Ovary (tissue), 10 donors: ENCODE measurements at places on chromosomes 4 and X.
A peak's percentile ranks its signal among the peaks of the same experiment; 100 is the strongest.

DNA sequence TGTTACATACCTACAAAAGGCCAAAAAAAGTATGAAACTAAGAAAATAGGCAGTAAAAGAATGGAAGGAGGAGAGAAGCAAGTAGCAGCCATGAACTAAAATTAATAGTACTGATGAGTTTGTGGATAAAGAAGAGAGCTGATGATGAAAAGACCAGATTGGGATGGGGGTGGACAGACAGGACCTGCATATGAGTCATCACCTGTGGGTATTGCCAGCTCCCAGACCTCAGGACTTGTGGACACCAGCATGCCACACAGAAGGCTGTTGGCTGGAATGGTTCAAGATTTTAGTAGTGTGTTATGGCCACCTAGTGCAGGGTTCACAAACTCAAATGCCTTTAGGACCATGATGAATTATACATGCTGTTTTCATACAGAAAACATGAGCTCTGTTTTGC is 58.9 kb downstream of the ARX start:
- no peak for DNase-seq

GRCh38 chr4:7402526-7402925 is 32.2 kb downstream of the PSAPL1 start:
- DNase-seq: no peak

- no peak for DNase-seq
These were observed 6.4 kb downstream of the SCML2 start for GRCh38 chrX:18348047-18348446.

GRCh38 chr4:153787061-153787560 is 1.8 kb downstream of the SFRP2 start:
- DNase-seq: no peak

GRCh38 chr4:14877246-14878225 is 124.7 kb upstream of the CPEB2 start:
- no peak for DNase-seq

- DNase-seq: no peak
These were observed 30.1 kb upstream of the PRDX4 start for GRCh38 chrX:23637187-23637586.

GRCh38 chr4:48804584-48805301 is 24.7 kb upstream of the FRYL start:
- DNase-seq: no peak

DNA sequence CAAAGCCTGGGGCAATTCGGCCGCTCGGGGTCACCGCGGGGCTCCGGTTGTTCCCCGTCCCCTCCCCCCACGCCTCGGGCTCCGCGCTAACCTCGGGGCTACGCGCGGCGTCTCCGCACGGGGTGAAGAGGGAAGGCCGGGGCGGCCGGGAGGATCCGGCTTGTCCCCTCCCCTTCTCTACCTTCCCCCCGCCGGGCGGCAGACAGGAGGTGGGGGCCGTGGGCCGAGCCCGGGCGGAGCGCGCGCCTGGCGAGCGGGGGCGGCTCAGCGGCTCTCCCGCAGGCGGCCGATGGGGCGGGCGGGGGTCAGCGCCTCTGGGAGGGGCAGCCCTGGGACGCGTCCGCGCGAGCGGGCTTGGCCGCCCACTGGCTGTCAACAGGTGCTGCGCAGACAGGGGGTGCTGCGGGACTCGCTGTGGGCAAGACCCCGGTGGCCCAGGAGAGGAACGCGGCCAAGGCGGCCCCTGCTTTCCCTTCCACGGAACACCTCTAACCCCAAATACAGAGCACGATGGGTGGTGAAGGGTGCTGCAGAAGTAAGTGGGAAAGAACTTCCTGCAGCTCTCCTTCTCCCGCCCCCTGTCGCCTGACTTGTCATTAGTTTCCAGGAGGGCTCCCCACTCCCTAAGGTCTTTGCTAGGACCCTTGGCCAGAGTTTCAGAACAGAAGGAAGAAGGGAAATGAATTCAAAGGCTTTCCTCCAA is at the start of gene PDGFC:
TSS of gene PDGFC (minus strand) at position 124 of the 703 bp plus-strand sequence. CDS start 896 bp downstream, outside the sequence.
- DNase-seq: peak; percentile 84

GRCh38 chr4:2819244-2820215 is 24.1 kb upstream of the ADD1 start:
- no peak for DNase-seq

DNA sequence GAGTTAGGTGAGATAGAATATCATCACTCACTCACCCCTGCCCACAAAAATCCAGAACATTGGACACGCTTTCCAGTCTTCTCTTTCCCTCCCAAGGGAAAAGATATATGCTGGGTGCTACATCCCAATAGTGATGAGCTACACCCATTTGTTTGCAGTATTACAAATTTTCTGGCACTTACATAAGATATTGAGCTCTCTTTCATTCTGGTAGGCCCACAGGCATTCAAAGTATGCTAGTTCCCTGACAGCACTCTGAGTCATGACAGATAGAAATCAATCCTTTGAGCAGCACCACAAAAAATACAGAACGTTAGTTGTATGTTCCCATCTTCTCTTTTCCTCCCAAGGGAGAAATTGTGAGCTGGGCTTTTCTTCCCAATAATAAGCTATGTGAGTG is 477.6 kb upstream of the GRID2 start:
- DNase-seq: no peak

- DNase-seq: no peak
These were observed 33.9 kb downstream of the PDK3 start for GRCh38 chrX:24498975-24499374.

DNA sequence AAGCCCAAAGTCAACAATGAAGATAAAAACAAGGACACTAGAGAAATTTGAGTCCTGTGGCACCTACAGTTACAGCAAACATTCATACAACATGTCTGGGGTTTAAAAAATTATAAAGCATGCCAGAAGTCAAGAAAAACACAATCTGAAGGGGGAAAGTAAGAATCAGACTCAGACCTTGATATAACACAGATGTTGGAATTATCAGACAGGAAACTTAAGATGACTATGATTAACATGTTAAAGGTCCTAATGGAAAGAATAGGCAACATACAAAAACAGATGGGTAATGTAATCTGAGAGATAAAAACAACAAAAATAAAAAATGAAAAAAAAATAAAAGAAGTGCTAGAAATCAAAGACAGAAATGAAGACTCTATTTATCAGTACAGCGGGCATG is 446.5 kb downstream of the SPRY1 start:
- DNase-seq: no peak

GRCh38 chr4:74932832-74933561 is at the start of gene PARM1:
Gene PARM1, plus strand, starts transcription at chr4:74933116. Its CDS starts 212 bp downstream, at chr4:74933328.
- peak; percentile 69 for DNase-seq

GRCh38 chr4:105755375-105755774 is 46.8 kb downstream of the GSTCD start:
- no peak for DNase-seq

GRCh38 chrX:10854594-10854993 is 234.2 kb upstream of the MID1 start:
- DNase-seq: no peak

DNA sequence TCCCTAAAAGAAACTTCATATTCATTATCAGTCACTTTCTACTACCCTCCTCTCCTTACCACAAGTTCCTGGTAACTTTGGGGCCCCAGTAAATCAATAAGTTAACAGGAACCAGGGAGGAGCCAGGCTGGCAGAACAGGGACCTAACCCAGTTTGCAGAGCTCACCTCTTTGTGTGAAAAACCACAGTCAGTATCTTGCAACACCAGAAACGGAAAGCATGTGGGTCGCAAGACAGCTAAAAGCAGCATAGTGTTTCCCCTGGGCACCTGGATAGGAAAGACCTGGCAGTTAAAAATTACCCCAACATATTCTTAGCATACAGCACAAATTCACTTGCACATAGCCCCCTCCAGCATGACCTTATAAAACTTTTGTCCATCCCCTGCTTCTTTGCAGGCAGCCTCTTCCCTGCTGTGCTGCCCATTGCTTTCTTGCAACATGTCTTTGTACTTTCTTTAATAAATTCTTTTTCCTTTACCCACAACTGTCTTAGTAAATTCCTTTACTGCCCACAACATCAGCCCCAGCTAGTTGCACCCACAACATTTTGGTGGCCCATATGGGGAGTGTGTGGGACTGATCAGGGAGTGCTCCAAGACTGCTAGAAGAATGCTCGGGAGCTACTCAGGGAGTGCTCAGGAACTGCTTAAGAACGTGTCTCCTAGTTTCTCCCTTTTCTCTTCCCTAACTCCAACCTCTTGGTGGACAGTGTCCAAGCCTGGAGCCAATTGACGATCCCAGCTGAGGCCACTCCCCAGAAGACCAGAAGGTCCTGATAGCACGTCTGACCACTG is 83.4 kb downstream of the MSN start:
- DNase-seq: no peak

DNA sequence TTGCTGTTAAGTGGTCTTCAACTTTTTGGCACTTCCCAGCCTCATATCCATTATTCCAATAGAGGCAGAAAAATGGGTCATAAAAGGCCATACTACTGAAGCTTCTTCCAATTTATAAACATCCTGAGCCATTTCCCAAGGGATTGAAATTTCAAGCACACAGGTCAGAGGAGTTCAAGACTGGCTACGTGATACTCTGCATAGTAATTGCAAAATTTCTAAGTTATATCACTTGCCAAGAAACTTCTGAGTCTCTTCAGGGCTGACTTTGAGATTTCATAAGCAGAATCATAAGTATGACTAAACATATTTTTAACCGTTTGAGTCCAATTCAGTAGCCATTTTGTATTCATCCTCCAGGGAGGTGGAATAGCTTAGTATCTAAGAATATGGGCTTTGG is 75.6 kb upstream of the RXFP1 start:
- DNase-seq: no peak
